Fibroblast of pulmonary artery (primary cell): ENCODE measurements at places on chromosomes 4 and X.

GRCh38 chrX:46627711-46628419, 54.3 kb downstream of the CHST7 start:
- peak; percentile 40 for DNase-seq

DNA sequence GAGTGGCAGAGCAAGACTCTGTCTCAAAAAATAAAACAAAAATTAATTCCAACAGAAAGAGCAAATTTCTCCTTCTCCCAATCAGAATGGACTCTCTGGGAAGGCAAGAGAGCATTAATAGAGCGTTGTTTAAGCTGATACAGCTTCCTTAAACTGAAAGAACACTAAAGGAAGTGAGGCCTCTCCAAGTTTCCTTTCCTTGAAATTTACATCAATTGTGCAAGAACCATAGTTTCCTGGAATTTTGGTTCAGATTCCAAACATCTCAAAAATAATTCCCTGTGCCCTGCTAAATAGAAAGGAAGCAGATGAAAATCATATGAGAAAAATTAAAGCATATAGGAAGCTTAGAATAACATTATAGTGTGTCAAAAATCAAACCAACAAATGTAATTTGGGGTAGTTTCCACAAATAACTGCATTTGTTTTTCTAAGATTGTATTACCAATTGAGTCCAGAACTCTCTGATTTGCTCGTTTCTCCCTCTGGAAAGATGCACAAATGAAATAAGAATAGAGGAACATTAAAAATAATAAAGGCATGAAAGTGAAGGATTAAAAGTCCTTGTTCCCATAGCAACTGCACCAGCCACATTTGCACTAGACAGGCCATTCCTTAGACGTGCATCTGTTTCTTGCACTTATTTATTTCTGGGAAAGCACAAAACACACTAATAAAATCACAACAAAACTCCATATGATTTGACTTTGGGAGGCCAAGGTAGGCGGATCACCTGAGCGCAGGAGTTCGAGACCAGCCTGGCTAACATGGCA, 3.7 kb upstream of the FAM241A start:
- peak; percentile 69 for DNase-seq

GRCh38 chr4:85895755-85896154, 420.8 kb downstream of the ARHGAP24 start:
- no peak for DNase-seq

DNA sequence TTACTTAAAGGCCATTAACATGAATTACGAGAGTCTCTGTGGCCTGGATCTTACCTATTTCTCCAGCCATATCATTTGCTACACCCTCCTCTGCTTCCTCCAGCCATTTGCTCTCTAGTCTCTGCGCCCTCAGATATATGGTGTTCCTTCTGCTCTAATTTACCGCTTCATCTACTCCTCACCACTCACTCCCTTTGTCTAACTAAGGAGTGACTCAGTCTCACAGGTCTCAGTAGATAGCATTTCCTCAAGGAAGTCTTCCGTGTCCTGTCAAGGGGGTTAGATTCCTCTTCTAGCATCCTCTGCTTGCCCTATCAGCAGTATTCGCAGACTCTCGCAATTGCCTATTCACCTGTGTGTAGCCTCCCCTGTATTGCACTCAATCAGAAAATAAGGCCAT, 892.1 kb upstream of the INTU start:
- DNase-seq = no peak

GRCh38 chr4:185587427-185588161, 52.3 kb upstream of the PDLIM3 start:
- DNase-seq = peak; percentile 43
